ENCODE measurements at places on chromosomes 1 and 21.

DNA sequence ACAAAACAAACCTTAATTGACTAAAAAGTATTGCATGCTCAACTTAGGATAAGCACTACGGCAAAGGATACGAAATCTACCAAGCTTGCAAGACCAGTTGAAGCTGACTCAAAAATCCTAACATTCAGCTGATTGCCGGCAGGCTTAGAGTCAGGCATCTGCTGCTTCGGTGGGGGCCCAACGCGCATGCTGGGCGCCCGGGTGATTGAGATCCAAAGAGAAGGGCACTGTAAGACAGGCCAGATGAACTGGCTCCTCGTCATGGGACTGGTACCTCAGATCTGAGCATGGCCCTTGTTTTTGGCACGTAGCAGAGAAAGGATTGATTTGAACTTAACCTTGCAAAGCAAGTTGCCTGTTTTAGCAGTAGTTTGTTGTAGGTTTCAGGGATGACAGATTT lies 86.6 kb downstream of the PRDM2 start:
- no peak for DNase-seq

- DNase-seq: no peak
Observed at GRCh38 chr1:93594603-93594880, 87.1 kb downstream of the BCAR3 start.

GRCh38 chr1:192620071-192620635 lies 15.8 kb upstream of the RGS13 start:
- DNase-seq: no peak

GRCh38 chr1:215710036-215710898 lies 143.2 kb downstream of the KCTD3 start:
- DNase-seq: peak; percentile 17

DNA sequence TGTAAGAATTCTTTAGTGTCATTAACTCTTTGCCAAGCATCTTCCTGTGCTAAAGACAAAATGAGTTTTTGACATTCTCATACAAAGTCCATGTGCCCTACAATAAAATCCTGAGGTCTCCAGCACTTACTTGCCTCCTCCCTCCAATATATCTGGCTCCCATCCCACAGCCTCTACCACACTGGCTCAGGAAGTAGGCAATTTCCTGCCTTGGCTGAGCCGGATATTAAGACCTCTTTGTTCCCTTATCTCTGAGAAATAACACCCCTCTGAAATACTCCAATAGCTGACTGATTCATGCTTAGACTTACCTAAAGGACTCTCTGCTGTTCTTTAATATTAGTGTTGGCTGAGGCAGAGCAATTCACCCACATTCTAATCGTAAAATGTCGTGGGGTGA lies 37.6 kb upstream of the GORAB start:
- DNase-seq: no peak

- no peak for DNase-seq
Observed at GRCh38 chr1:29641921-29642320, 405.6 kb downstream of the PTPRU start.

DNA sequence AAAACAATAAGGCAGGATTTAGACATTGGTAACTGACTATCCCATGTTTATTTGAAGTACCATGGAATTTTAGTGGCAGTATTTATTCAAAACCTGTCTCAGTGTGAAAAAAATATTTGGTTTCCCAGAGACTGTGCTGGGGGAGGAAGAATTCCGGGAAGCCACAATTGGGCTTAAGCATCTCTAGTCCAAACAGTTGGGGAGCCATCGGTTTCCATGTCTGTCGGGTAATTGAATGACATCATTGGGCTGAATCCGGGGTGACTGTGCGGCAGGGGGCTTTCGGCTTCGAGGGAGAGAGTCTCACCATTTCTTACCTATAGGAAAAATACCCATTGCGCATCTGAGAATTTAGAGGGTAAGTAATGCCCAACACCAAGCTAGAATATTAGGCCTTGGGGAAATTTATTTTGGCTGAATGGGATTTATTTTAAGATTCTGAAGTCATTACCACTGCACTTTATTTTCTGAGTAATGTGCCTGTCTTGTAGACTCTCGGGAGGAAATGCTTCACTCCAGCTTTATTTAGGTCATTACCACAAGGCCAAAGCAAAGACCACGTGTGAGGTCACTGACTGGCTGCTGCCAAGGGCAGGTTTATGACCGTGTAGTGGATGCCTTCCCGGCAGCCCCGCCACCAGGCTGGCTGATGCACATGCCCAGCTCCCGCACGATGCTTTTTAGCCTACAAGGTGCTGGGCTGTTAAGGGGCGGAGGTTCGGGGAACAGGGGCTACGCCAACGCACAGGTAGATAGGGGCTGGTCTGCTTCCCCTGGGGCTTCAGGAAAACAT lies 23.1 kb upstream of the UMODL1 start:
- no peak for DNase-seq

DNA sequence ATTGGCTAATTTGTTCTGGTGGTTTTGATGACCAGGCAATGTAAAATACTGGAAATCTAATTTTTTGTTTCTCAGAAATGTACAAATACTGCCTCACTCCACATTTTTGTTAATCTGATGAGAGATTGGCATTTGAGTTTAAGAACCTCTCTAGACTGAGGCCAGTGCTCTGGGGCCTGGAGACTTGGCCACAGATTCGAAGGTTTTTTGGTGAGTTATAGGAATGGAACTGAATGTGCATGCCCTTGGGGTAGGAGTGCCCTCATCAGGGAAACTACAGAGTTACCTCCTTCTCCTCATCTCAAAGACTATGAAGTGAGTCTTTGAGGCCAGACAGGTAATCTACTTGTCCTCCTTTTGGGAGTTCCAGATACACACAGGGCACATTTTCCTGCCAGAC lies 347.9 kb downstream of the LTN1 start:
- no peak for DNase-seq

GRCh38 chr21:46022551-46023525 lies 41.3 kb downstream of the COL6A1 start:
- DNase-seq: no peak

GRCh38 chr1:6962478-6962995 lies 177.3 kb downstream of the CAMTA1 start:
- peak; percentile 62 for DNase-seq

DNA sequence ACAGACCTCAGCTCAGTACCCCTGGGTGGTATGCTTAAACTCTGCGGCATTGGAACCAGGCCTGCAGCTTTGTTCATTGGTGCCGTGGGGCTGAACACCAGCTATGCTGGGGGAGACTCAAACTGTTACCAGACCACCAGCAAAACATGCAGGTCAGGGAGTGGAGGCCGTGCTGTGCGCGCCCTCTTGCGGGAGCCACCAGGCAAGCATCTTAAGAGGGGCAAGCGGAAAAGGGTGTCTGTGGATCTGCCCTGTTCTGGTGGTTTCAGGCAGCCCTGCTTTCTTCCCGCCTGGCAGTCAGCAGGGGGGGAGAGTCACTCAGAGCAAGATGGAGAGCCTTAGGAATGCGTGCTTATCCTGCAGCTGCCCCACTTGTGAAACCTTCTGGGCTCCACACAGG lies 276.9 kb upstream of the ZRANB2 start:
- DNase-seq: no peak

DNA sequence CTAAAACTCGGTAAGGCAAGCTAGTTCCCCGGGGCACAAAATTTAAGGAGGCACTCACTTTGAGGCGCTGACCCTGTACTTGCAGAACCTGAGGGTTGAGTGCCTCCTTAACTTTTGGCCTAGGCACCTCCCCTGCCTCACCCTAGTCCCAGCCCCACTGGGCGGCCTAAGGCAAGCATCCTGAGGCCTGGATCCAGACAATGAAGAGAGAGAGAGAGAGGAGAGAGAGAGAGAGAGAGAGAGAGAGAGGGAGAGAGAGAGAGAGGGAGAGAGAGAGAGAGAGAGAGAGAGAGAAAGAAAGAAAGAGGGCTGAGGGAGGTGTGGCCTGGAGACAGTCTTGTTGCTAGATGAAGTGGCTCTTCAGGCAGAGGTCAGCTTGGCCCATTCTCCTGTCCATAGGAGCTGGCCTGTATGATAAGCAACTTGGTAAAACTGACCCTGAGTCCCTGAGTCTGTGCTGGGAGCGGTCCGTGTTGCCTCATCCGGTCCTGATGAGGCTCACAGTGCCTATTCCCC lies 7.4 kb upstream of the LRRN2 start:
- no peak for DNase-seq

GRCh38 chr1:186848509-186849130 lies 19.9 kb downstream of the PLA2G4A start:
- DNase-seq: no peak

DNA sequence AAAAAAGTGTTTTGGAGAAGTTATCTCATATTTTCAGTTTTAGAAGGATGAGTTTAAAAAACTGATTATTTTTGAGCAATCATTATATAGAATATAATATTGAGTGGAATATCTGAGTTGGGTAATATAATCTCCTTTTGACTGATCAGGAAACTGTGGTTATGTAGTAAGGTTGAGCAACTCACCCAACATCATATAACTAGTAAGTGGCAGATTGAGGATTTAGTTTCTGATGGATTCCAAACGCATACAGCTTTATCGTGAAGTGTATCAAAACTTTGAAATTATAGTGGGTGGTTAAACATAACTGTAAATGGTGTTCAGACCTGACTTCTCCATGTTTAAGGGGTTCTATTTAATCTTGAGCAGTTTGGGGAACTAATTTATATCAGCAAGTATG lies 98.6 kb downstream of the OLFM3 start:
- no peak for DNase-seq
